ENCODE measurements at places on chromosomes 13 and 19.

GRCh38 chr19:41443813-41444455, 978 bp downstream of the ERICH4 start:
- DNase-seq = peak; percentile 21

GRCh38 chr13:94268661-94269060, 210.8 kb downstream of the DCT start:
- no peak for DNase-seq

DNA sequence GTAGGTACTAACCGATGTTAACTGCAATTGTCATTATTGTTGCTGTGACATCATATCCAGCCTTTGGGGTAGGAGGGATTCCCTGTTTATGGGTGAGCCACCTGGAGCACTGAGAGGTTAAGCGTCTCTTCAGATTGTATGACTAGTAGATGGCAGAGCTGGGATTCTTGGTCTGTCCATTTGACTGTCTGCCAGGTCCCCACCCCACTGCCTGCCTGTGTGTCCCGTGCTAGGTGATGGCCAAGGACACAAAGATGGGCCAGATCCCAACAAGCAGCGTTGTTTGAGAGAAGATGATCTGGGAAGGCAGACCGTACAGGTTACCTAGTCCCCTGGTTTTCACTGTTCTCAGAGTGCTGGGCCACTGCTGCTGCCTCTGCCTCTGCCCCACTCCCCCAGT, 16.6 kb downstream of the PPP2R1A start:
- DNase-seq = no peak

DNA sequence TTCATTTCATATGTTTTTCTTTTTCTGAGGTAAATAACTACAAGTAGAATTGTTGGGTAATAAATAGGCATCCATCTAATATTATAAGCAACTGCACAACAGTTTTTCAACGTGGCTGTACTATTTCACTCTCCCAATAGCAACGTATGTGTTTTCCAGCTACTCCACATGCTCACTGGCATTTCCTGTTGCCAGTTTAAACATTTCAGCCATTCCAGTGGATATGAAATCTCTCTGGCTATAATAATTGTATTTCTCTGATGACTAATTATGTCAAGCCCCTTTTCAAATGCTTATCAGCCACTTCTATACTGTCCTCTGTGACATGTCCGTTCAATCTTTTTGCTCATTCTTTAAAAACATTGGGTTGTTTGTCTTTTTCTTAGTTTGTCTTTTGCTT, 26.8 kb upstream of the ALOX5AP start:
- no peak for DNase-seq

DNA sequence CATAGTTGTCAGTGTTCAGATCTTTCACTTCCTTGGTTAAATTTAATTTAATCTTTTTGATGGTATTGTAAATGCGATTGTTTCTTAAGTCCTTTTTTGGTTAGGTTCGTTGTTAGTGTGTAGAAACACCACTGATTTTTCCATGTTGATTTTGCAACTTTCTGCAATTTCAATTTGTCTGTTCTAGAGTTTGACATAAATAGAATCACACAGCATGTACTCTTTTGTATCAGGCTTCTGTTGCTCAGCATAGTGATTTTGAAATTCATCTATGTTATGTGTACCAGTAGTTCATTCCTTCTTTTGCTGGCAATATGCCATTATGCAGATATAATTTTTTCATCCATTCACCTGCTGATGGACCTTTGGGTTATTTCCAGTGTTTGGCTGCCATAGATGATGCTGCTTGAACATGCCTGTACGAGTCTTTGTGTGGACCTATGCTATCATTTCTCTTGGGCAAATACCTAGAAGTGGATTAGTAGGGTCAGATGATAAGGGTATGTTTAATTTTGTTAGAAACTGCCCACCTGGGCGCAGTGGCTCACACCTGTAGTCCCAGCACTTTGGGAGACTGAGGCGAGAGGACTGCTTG, 33.1 kb downstream of the BICRA start:
- no peak for DNase-seq

- no peak for DNase-seq
Measured at GRCh38 chr13:110431425-110432294, 124.6 kb downstream of the COL4A2 start.

DNA sequence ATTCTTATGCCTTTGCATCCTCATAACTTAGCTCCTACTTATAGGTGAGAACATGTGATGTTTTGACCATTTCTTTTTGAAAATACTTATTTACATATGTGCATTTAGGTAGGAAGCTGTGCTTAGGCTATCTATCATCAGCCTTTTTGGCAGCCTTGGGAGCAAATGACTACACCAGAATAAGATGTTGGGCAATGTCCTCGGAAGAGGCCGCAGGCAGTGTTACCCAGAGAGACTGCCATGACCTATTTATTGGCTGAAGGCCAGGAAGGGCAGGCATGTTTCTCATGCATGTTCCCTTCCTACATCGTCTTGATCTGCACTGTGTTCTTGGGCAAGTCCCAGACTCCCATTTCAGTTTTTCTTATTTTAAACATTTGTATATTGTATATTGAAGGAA, 122.3 kb downstream of the B3GLCT start:
- no peak for DNase-seq

DNA sequence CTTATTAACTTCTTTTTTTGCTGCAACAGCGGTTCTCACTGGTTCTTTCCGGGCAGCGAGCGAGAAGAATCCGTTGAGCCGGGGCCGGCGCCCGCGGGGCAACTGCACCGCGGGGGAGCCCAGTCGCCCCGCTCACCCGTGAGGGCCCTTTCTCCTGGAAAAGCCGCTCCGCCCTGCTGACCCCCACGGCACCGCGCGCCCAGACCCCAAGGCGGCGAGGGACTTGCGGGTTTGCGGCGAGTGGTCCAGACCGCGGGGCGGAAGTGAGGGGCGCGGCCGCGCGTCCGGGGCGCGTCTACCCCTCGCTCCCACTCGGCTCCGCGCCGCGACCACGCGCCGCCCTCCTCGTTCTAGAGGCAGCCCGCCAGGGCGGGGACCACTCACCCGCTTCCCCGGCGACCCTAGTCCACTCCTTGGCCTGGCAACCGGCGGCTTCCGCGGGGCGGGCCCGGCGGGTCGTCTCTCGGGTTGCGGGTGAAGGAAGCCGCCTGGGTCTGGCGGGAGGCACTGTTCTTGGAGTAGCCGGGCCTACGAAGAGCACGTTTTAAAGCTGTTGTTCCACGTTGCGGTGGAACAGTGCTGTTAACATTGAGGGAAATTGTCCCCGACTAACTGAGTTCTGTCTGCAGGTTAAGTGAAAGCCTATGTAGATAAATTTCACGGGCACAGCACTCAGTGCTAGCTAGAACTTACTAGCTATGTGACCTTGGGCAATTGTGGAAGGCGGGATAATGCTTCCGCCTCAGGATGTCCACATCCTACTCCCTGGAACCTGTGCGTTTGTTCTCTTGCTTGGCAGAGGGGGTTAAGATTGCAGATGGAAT, at the start of gene NEK3:
Gene NEK3, minus strand, starts transcription at position 439 of the 824 bp plus-strand sequence. CDS start 3,406 bp downstream, outside the sequence.
- DNase-seq = peak; percentile 77

GRCh38 chr19:16612636-16613035, 15.4 kb downstream of the MED26 start:
- DNase-seq = no peak

DNA sequence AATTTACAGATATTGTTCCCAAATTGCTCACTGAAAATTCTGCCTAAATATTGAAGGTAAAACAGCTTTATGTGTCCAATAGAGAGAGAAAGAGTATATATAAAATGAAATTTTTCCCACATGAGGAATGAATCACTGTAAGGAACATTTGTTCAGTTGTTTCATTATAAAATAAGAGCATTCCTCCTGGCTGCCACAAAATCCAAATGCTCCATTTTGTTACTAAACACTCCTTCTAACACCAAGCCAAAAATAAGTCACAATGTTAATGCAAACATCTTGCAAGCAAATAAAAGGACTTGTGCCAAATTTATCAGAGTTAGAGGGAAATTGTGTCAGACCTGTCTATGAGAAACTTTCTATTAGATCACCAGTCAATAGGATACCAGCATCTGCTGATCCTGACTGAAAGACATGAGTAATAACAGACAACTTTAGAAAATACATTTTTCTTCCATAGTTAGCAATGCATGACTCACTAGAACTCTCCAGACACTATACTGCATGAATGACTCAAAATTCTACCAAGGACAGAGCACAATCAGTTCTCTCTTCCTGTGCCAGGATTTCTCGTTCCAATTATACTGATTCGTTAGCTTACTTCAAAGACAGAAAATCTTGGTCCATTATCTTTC, 83.5 kb upstream of the FNDC3A start:
- DNase-seq = no peak

DNA sequence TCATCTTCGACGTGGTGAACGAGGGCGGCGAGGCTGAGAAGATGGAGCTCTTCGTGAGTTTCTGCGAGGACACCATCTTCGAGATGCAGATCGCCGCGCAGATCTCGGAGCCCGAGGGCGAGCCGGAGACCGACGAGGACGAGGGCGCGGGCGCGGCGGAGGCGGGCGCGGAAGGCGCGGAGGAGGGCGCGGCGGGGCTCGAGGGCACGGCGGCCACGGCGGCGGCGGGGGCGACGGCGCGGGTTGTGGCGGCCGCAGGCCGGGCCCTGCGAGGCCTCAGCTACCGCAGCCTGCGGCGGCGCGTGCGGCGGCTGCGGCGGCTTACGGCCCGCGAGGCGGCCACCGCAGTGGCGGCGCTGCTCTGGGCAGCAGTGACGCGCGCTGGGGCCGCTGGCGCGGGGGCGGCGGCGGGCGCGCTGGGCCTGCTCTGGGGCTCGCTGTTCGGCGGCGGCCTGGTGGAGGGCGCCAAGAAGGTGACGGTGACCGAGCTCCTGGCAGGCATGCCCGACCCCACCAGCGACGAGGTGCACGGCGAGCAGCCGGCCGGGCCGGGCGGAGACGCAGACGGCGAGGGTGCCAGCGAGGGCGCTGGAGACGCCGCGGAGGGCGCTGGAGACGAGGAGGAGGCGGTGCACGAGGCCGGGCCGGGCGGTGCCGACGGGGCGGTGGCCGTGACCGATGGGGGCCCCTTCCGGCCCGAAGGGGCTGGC, 52.6 kb downstream of the MAP4K1 start:
- peak; percentile 55 for DNase-seq

GRCh38 chr13:32889986-32890565, 126.1 kb upstream of the KL start:
- no peak for DNase-seq

DNA sequence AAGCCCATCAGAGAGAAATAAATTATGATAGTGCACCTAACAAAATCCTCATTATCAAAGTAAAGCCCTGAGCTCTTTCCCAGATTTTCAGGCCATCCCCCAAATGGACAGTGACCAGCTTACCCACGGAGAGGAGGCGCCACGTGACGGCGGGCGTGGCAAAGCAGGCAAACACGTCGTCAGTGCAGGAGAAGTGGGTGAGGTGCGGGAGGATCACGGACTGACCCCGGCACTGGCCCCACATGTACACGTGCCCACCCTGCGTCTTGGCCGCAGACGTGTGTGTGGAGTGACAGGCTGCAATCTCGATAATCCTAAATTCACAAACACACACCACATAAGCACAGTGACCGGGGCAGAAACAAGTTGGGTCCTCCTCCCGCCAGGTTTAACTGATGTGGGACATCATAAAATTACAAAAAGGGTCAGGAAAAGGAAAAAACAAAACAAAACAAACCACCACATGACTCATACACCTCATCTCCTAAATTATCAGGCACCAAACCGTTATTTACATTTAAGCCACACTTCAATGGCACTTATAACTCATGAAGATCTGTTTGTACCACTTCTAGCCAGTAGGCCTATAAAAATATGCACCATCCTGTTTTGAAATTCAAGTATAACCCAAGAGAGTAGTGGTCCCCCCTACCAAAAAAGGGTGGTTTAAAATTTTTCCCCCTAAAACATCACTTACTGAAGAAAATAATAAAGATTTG, 30.1 kb downstream of the RCBTB2 start:
- no peak for DNase-seq

DNA sequence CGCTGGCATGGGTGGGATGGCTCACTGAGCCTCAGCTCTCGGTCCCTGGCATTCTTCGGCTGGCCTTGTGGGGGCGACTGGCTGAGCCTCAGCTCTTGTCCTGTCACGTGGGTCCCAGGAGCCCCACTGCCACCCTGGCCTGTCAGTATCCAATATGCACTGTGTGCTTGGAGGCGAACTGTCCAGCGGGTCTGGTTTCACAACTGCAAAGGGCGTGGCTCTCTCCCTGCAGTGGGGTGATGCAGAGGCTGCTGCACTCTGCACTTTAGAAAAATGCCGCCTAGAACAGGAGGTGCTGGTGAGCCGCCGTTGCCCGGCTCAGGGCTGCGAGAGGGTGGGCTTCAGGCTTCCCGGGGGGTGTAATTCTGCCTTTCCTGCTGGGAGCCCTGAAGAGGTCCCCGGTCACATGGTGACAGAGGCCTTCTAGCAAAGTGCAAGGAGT, 17.0 kb upstream of the TMEM255B start:
- no peak for DNase-seq

DNA sequence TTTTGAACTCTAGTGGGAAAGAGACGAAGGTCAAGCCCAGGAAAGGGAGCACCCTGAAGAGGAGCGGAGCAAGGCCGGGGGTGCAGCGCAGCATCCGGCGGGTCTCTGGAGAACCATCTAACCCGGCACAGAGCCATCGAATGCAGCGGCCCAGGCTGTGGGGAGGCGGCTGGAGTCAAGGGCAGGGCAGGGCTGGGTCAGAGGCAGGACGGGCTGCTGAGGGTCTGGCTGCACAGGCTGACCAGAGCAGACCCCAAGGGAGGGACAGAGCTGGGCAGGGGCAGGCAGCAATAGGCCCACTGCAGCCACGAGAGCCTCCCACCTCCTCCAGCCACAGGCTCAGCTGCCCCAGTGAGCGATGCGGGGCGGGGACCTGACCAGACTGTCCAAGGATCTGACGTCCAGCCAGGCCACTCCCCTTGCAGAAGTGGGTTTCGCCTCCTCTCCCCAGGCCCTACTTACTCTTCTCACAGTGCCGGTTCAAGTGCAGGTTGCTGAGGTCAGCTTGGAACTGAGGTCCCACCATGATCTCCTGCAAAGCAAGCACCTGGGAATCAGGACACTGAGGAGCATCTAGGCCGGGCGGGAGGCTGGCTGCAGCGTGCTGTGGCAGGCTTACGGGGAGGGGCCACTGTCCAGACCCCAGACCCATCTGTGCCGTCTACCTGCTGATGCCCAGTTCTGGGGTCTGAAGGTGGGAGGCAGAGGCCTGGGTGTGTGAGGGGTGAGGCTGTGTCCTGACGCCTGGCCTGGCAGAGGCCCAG, 19.2 kb downstream of the MIER2 start:
- no peak for DNase-seq

GRCh38 chr13:28283600-28283999, 145.3 kb downstream of the PAN3 start:
- no peak for DNase-seq

- no peak for DNase-seq
Measured at GRCh38 chr13:96991072-96991471, 3.2 kb downstream of the OXGR1 start.

Data from activated naive CD8-positive, alpha-beta T cell treated with anti-CD3 and anti-CD28 coated beads, Interleukin-2, amount 10 ng/mL, durations not matched to agents 7 days and 5 days (primary cell).